ENCODE measurements at places on chromosomes 16 and 17. TPM values are rescaled to one million over a fixed set of nuclear protein-coding genes. Genes with fewer than 3 reads are reported as not detected.

Gene EXOC3L1
- total RNA-seq: 0.29 TPM

Gene APOH
- total RNA-seq: 3.8 TPM

Gene NMRAL1
- total RNA-seq: 42.9 TPM

Gene CHST5
- 0.06 TPM for total RNA-seq

Gene PHF12
- total RNA-seq: 30.3 TPM

Gene NUP93
- total RNA-seq: 99.0 TPM

Gene SRL
- 0.06 TPM for total RNA-seq

Gene ATAD5
- total RNA-seq: 4.3 TPM

Gene KCNG4
- total RNA-seq: not detected

Gene PIPOX
- total RNA-seq: 0.26 TPM

Gene KCNJ12
- 1.7 TPM for total RNA-seq

Gene OR3A3
- total RNA-seq: not detected

Gene CD300H
- total RNA-seq: 0.31 TPM

Gene IFI35
- total RNA-seq: 18.7 TPM

Gene AANAT
- 0.48 TPM for total RNA-seq

Gene VAT1L
- total RNA-seq: not detected

Gene CA5A
- not detected for total RNA-seq

Gene TPSG1
- total RNA-seq: not detected

All from A549 treated with Mapracorat at 1 μM for 4 hours (cell line).